H7 (cell line): ENCODE measurements at places on chromosomes 7 and 10.
A peak's percentile ranks its signal among the peaks of the same experiment; 100 is the strongest.

DNA sequence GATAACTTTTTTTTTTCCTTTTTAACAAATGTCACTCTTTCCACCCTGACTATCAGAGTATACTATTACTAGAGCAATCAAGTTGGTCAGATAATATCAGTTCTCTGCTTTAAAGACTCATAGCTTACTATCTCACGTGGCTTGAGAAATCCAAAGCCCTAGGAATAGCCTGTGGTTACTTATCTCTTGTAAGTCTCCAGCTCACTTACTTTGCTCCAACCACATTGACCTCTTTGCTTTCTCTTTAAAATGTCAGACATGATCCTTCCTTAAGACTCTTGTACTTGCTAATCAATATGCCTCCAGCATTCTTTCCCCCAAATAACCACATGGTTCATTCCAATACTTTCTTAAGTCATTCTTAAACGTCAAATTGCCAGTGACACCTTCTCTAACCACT lies 1292.2 kb downstream of the REEP3 start:
- DNase-seq = no peak

GRCh38 chr10:123270221-123270620 lies 116.0 kb downstream of the BUB3 start:
- DNase-seq = no peak

DNA sequence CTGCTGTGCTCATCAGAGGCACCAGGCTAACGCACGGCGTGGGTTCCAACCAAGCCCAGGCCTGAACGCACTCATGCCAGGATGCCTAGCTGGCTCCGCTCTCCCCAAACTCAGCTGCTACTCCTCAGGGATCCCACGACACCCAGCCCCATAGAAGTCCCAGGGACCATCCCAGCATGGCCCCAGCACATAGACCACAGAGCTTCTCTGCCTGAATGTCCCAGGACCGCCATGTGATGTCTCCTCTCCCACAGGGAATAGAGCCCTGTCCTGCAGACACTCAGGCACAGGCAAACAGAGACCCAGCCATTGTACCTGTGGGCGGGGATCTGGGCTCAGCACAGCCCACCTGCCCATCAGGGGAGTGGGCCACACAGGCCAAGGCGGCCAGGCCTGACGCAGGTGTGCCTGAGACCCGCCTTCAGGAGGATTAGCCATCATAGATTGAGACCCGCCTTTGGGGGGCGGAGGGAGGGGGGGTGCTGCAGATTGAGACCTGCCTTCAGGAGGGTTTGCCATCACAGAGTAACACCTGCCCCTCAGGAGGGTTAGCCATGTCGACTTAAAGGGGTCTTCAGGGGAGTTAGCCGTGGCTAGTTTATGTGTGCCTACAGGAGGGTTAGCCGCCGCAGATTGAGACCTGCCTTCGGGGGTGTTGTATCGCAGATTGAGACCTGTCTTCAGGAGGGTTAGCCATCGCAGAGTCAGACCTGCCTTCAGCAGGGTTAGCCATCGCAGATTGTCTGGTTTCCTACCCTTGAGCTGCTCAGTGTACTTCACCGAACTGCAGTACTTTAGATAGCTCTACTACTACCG lies 29.0 kb downstream of the RASGEF1A start:
- DNase-seq = peak; percentile 57

- DNase-seq = no peak
These were observed 60.8 kb downstream of the CHN2 start for GRCh38 chr7:29255199-29255878.

- no peak for DNase-seq
These were observed 87.9 kb downstream of the ODAD2 start for GRCh38 chr10:27911011-27911410.

- no peak for DNase-seq
These were observed 13.7 kb upstream of the CPA1 start for GRCh38 chr7:130366564-130366963.

DNA sequence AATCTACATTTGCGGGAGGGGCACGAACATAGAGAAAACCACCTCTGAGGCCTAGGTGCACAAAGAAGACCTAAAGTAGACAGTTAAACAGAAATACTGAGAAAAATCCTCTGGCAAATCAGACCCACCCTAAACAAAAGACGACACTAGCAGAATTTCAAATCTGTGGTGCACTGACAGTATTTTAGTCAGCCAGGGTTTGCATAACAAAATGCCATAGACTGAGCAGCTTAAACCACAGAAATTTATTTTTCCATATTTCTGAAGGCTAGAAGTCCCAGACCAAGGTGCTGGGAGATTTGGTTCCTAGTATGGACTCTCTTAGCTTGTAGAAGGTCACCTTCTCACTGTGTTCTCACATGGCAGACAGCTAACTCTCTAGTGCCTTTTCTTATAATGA lies 26.3 kb downstream of the IPMK start:
- DNase-seq = no peak

DNA sequence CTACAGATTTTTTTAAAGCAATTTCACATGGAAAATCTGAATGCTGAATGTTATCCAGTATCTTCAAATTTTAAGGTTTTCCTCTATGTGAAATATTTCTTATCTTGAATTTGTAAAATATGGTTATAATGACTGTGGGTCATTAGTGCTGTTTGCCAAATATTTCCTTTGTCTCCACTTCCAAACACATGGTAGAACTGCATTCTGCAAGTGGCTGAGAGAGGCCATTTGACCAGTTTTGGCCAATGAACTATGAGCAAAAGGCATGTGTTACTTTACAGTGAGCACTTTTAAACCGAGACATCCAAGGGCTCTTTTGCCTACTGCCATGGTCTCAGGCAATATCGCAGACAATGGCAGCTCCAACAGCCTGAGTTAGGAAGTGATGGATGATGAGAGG lies 117.2 kb upstream of the RSU1 start:
- DNase-seq = no peak

DNA sequence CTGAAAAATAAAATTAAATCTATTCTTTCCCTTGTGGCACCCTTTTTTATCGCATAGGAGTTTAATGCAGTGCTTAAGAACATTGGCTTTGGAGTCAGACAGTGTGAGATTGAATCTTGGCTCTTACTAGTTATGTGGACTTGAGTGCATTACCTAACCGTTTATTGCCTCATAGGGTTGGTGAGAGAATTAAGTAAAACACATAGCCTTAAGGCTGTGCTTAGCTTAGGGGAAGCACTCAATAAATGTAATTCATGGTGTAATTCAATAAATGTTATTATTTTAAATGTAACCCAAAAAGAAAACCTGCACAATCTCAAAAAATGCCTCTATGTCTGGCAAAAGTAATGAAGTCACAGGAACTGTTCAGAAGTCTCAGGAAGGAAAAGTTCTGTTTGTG lies 2.7 kb downstream of the STK17A start:
- DNase-seq = no peak

- DNase-seq = no peak
These were observed 1158.8 kb upstream of the SORCS1 start for GRCh38 chr10:108323274-108323798.

- no peak for DNase-seq
These were observed 68.9 kb downstream of the CDK6 start for GRCh38 chr7:92767437-92767836.

DNA sequence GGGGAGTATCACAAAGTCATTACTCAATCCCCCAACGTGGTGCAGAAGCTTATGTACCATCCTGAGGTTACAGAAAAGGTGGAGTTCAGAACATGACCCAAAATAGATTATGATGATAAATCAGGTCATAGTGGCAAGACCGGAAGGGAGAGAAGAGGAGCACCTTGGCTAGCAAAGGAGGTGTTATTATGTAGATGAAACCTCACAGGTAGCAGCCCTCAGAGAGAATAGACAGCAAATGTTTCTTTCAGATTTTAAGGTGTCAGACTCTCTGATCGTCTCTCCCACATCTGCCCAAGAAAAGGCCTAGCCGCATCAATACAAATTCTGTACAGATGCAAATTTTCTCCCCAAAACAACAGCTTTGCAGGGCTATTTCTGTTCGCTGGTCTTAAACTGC lies 88.3 kb upstream of the SEMA3D start:
- DNase-seq = no peak
